NCI-H2029 (cell line): ENCODE measurements at places on chromosomes 7 and 10.

DNA sequence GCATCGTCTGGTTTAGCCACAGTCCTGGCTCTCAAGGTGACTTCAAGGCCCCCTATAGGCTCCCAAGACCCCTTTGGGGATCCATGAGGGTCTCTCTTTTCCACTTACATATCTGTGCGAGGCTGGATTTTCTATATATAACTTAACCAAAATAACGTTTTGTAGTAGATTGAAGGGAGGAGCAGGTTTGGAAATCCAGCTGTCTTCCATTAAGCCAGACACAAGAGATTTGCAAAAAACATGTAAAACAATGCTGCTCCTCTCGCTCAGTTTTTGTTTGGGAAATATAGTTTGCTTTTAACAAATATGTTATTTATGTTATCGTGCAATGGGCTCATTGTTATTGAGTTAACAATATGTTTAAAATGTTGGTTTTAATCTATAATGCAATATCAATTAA, 811.2 kb downstream of the TYW1 start:
- DNase-seq, result no peak

DNA sequence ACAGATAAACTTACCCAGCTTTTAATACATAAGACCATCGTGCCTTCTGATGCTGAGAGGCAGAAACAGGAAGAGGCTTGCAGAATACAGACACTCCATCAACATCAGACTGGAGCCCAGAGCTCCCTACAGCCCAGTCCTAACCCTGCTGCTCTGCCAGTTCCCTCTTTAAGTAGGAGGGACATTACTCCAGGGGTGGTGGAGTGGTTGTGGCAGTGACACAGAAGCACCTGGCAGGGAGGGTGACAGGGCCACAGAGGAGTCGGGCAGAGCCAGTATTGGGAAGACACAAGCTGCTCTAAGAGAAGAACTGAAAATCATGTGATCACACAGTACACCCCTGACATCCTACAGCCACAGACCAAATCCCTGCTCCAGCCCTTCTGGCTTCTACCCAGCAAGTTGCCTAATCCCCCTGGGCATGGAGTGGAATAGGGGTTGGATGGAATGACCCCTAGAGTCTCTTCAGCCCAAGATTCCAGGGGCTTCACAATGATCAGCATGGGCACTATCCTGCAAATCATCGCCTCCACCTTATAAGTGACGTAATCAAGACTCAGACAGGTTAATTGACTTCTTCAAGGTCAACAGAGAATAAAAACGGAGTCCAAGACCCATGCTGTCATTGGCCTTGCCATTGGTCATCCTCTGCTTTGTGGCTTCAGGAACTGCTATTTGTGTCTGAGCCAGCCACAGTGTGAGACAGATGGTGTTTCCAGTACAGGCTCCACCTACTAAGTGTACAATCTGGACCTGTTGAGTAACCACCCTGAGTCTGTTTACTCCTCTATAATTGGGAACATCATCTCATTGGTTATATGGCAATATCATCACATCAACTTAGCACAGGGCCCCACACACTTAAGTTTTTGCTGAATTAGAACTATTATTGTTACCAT, 61.1 kb upstream of the ZMIZ1 start:
- no peak for DNase-seq

- DNase-seq, result no peak
Measured at GRCh38 chr7:134443396-134444070, 15.4 kb downstream of the AKR1B1 start.

DNA sequence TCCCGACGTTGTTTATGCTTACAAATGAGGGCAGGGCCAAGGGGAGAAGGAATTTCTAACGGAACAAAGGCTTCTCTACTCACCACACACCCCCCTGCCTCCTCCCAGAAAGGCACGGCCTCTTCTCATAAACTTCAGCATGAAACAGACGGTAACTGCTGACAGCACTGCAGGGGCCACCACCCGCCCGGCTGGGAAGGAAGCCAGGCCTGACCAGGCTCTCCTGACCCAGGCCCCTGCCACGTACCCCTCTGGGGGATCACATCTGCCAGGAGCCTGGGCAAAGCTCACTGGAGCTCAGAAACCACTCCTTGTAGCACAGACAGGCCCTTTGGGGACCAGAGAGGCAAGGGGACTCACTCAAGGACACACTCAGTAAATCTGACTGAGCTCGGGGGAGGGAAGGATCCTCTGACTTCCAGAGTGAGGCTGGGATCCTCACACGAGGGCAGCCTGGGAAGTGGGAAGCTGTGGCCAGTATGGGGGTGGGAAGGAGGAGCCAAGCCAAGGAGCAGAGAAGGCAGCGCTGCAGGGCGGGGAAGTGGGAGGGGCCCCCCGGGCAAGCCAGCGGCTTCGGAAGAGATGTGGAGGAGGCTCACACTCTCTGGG, 46.1 kb downstream of the ZCCHC24 start:
- DNase-seq, result no peak

DNA sequence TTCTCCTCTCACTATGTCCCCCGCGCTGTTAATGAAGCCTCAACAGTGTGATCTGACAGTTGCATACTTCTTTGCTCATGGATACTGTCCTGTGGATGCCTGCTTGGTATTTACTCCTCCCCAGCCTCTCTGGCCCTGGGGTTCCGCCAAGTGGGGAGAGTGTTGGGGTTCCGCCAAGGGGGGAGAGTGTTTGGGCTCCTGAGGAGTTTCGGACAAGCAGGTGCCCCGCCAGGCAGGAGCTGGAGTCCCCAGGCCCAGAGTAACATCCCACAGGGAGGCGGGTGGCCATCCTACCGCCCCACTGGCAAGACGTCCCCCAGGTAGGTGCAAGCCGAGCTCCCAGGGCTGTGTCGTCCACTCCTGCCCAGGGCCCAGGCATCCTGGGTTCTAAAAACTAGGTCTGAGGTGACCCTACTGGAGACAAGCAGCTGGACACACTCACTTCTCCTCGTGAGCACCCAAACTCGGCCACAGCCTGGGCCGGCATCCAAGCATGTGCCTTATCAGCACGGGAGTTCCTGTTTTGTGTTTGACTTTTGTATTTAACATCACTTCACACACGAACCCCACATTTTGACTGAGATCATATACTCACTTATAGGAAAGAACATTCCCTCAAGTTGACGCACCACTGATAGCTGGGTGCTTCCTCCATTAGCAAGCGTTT, 34.2 kb downstream of the CAMK2B start:
- no peak for DNase-seq

DNA sequence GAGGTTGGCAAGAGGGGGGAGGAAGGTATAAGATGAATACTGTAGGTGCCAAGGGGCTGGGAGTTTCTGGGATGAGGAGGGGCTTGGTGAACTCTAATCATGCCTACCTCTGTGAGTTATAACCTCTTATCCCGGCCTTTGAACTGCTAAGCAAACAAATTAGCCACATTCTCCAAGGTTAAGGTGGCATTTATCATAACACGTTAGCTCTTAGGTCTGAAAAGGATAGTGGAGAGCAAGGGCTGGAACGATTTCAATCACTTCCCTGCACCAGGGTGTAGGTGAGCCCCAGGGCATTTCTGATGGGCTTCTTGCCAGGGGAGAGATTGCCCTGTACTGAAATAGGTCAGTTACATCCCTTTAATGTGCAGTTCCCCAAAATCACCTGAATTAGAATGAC, 28.6 kb upstream of the DMBT1 start:
- peak; percentile 3 for DNase-seq

DNA sequence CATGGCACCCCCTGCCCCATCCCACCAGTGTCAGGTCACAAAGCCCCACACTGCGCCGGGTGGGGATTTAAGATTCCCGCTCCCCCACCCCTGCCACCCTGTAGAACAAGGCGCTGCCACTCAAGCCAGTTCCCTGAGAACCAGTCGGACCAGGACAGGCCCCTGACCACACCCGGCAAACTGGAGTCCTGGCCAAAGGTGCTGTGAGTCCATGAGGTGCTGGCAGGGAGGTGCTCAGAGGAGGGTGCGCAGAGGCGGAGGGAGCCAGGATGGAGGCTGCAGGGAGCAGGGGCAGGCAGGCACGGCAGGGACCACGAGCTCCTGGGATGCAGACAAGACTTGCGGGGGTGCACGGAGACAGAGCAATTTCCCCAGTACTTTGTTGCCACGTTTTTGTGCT, 19.7 kb upstream of the GDI2 start:
- DNase-seq, result no peak

GRCh38 chr10:48473704-48474103, 131.2 kb downstream of the ARHGAP22 start:
- DNase-seq, result no peak

- peak; percentile 68 for DNase-seq
Measured at GRCh38 chr7:69847921-69848612, 249.8 kb downstream of the AUTS2 start.

GRCh38 chr7:154919344-154920225, 83.3 kb downstream of the PAXIP1 start:
- DNase-seq, result no peak

DNA sequence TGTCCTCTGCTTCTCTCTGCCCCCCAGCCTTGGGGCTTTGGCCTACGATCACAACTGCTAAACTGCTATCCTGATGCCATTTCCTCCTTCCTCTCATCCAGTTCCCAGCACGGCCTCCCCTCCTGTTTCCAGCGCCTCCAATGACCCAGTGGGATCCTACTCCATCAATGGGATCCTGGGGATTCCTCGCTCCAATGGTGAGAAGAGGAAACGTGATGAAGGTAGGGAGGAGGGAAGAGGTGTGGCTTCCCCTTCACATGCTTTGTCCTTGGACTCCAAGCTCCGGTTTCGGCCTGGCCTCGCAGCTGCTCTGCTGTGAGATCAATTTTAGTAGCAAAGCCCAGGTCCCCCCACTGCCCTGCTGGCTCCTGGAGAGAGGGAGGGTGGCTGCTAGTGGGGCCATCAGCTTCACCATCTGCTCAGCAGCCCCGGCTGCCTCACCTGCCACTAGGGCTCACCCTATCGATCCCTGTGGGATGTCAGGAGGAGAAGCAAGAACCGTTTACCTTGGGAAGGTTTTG, 35.8 kb downstream of the PAX2 start:
- DNase-seq, result no peak

DNA sequence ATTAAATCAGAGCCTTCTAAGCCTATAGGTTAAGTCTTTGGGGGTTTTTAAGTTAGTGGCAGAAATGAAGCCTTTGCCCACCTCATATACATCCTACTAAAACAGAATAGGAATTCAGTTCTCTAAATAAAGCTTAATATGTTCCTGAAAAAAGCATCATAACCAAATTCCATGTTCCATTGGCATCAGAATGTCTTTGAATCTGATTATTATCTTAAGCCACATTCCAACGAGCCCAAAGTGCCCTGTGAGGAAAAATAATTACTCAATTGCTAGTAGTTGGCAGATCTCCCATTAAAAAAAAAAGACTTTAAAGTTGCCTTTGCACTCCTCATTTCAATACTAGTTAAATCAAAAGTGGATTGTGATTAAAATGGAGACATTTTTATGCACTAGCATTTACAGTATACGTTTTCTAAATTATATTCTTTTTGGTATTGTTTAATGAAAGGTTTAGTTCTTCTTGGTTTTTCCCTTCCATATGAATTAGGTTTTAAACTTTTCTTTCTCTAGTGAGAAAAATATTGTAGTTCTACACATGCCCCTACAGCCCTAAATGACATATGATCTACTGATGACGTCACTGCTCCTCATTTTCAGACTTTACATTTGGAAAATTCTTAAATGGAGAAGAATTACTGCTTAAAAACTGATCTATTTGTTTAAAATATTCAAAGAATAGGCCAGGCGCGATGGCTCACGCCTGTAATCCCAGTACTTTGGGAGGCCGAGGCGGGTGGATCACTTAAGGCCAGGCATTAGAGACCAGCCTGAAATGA, 54.3 kb upstream of the CABCOCO1 start:
- no peak for DNase-seq
